ENCODE measurements at places on chromosomes 12 and 14. TPM values are rescaled to one million over a fixed set of nuclear protein-coding genes. Genes with fewer than 3 reads are reported as not detected.

Gene PTHLH
- not detected for total RNA-seq

Gene TMEM119
- 0.94 TPM for total RNA-seq

Gene HOTAIR
- total RNA-seq, result not detected

Gene MIP
- total RNA-seq, result not detected

Gene KITLG
- total RNA-seq, result 80.9 TPM

Gene RTL1
- not detected for total RNA-seq

Gene GUCY2C
- not detected for total RNA-seq

Gene EML5
- 0.13 TPM for total RNA-seq

Gene ASIC1
- 1.9 TPM for total RNA-seq

Gene OTOGL
- 0.10 TPM for total RNA-seq

Gene SERPINA12
- total RNA-seq, result not detected

Gene TBX3
- total RNA-seq, result 32.1 TPM

Gene CCT2
- 213 TPM for total RNA-seq

Gene TAS2R42
- total RNA-seq, result not detected

Gene REM2
- 0.27 TPM for total RNA-seq

Gene NPFF
- total RNA-seq, result not detected

Gene C12orf54
- total RNA-seq, result not detected

Gene HOXC6
- not detected for total RNA-seq

Gene TMEM132D
- not detected for total RNA-seq

Gene BDKRB1
- total RNA-seq, result not detected

Gene OSBPL8
- total RNA-seq, result 35.4 TPM

Gene DCP1B
- 14.9 TPM for total RNA-seq

Gene SPIC
- total RNA-seq, result not detected

Gene FOS
- 100 TPM for total RNA-seq

Gene CLEC2B
- 64.1 TPM for total RNA-seq

Gene RNF10
- 110 TPM for total RNA-seq

Gene SLCO1B1
- total RNA-seq, result not detected

Gene C12orf56
- total RNA-seq, result not detected

Gene FOXM1
- 65.2 TPM for total RNA-seq

Gene EFCAB11
- total RNA-seq, result 4.1 TPM

Gene EMP1
- total RNA-seq, result 1,601 TPM

Gene MOAP1
- 13.1 TPM for total RNA-seq

Gene TSPAN9
- 30.2 TPM for total RNA-seq

Gene PPFIA2
- not detected for total RNA-seq

Gene EGLN3
- 0.30 TPM for total RNA-seq

Gene MAGOHB
- total RNA-seq, result 21.1 TPM

Gene EID3
- total RNA-seq, result 5.4 TPM

Gene DIO2
- total RNA-seq, result not detected

Gene TSHR
- total RNA-seq, result not detected

Gene LAG3
- total RNA-seq, result not detected

Gene AICDA
- not detected for total RNA-seq

Gene SDR9C7
- not detected for total RNA-seq

Gene RD3L
- not detected for total RNA-seq

Gene CS
- total RNA-seq, result 157 TPM

Gene RPS6KA5
- 1.00 TPM for total RNA-seq

Gene CLEC9A
- not detected for total RNA-seq

Gene RGS6
- not detected for total RNA-seq
